ENCODE measurements at places on chromosomes 3 and 15. TPM values are rescaled to one million over a fixed set of nuclear protein-coding genes. Genes with fewer than 3 reads are reported as not detected.

CIDEC gene
- total RNA-seq: 0.31 TPM

CCR5 gene
- total RNA-seq: 0.23 TPM

ANKRD34C gene
- not detected for total RNA-seq

TMEM266 gene
- total RNA-seq: not detected

- no peaks in the 10 kb centered on the region for H3K4me1 ChIP-seq
- H3K27me3 ChIP-seq: peaks cover under 1% of the 10 kb centered on the region
- H3K36me3 ChIP-seq: no peaks in the 10 kb centered on the region
- DNase-seq: no peak
These were observed 42.1 kb upstream of the RAF1 start for GRCh38 chr3:12705981-12706380.

DNA sequence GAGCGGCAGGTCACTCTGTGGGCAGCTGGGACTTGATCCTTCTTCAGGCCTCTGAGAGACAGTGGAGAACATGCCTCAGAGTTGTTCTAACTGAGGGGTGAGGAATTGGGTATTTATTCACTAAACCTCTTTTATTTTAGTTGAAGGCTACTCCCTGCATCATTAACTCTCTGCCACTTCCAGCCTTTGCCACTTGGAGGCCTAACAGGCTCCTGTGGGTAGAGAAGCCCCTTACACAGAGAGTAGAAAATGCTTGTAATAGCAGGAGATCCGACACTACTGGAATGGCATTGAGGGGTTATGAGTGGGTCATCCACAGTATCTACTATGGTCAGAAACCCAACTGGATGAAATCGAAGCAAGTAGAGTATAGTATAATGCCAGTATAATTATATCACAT is 81.7 kb downstream of the RYR3 start:
- H3K36me3 ChIP-seq: no peaks in the 10 kb centered on the region
- peaks cover 2% of the 10 kb centered on the region for H3K27me3 ChIP-seq
- no peaks in the 10 kb centered on the region for H3K4me1 ChIP-seq
- H3K27ac ChIP-seq: no peak overlapping the region
- H3K4me3 ChIP-seq: no peak overlapping the region

DNA sequence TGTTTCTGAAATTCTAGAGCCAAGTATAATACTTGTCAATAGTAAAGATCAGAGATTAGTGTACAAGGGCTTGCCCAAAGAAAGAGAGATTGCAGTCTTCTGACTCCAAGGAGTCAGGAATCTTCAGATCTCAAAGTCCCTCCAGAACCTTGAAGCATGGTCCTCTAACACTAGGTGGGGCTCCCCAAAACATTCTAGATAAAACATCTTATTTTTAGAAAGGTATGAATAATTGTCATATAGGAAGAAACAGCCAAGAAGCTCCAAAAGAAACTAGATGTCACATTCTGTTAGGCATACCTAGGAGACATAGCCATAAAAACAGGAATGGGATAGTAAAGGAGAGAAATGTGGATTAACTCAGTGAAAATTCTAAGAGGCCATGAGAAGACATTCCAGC is 10.7 kb downstream of the MUC13 start:
- H3K4me1 ChIP-seq: no peaks in the 10 kb centered on the region
- H3K4me3 ChIP-seq: no peak overlapping the region
- no peak overlapping the region for H3K27ac ChIP-seq
- DNase-seq: no peak
- no peaks in the 10 kb centered on the region for H3K27me3 ChIP-seq

- H3K27me3 ChIP-seq: no peaks in the 10 kb centered on the region
- no peaks in the 10 kb centered on the region for H3K36me3 ChIP-seq
- no peak for DNase-seq
- H3K27ac ChIP-seq: no peak overlapping the region
- no peak overlapping the region for H3K4me3 ChIP-seq
These were observed 165.8 kb upstream of the KCNMB2 start for GRCh38 chr3:178370387-178370786.

DNA sequence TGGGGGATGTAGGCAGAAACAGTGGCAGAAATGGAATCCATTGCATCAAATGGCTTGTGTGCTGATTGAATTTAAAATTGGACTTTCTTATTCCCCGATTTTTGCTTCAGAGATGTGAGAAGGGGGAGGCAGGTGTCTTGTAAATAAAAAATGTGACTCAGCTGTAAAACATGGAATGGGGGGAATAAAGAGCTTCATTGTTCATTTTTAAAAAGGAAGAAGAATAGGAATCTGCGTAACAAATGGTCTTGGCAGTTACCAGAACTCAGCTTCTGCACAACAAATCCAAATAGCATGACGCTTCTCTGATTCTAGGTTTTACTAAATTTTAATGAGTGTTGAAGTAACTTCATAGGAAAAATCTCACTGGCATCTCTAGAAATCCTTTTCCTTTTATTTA is 323.9 kb upstream of the GBE1 start:
- no peaks in the 10 kb centered on the region for H3K36me3 ChIP-seq
- no peak for DNase-seq
- no peak overlapping the region for H3K27ac ChIP-seq
- no peak overlapping the region for H3K4me3 ChIP-seq

DNA sequence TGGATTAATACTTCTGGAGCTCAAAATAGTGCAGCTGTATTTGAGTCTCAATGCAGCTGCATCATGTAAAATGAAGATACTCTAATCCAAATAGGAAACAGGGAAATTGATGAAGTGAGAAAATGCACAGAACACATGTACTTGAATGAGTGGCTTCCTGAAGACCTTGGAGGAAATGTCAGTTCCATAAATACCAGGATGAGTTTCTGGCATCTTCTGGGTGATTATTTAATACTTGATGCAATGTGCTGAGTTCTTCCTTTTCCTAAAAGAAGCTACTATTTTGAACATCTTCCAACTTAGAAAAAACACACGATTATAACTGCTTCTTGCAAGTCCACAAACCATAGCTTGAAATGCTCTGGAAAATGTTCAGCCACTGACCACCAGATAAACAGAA is 162.8 kb downstream of the SLC9A9 start:
- H3K36me3 ChIP-seq: peaks cover 7% of the 10 kb centered on the region
- H3K27ac ChIP-seq: no peak overlapping the region
- no peaks in the 10 kb centered on the region for H3K4me1 ChIP-seq

DNA sequence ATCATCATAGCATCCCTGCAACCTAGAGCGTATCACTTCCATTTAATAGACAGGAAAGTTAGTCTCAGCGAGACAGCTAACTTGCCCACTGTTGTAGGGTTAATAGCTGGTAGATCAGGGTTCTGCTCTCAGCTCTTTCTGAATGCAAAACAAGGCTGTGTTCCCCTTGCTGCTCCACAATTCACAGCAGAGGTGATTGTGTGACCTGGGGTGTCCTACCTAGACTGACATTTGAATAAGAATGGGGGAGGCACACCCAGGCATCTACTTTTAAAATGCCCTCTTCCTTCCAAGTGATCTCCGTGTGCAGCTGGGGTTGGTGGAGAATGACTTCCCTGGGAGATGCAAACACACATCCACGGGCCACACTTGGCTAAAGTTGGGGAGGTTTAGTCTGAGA is 43.0 kb upstream of the CACNA2D3 start:
- DNase-seq: no peak
- H3K27me3 ChIP-seq: peaks cover 4% of the 10 kb centered on the region
- no peaks in the 10 kb centered on the region for H3K4me1 ChIP-seq
- H3K36me3 ChIP-seq: no peaks in the 10 kb centered on the region
- H3K27ac ChIP-seq: no peak overlapping the region
- H3K4me3 ChIP-seq: no peak overlapping the region

GRCh38 chr15:52232327-52232726 is 41.1 kb upstream of the GNB5 start:
- no peaks in the 10 kb centered on the region for H3K27me3 ChIP-seq
- DNase-seq: no peak
- no peaks in the 10 kb centered on the region for H3K36me3 ChIP-seq
- no peak overlapping the region for H3K4me3 ChIP-seq
- H3K4me1 ChIP-seq: peaks cover 70% of the 10 kb centered on the region

DNA sequence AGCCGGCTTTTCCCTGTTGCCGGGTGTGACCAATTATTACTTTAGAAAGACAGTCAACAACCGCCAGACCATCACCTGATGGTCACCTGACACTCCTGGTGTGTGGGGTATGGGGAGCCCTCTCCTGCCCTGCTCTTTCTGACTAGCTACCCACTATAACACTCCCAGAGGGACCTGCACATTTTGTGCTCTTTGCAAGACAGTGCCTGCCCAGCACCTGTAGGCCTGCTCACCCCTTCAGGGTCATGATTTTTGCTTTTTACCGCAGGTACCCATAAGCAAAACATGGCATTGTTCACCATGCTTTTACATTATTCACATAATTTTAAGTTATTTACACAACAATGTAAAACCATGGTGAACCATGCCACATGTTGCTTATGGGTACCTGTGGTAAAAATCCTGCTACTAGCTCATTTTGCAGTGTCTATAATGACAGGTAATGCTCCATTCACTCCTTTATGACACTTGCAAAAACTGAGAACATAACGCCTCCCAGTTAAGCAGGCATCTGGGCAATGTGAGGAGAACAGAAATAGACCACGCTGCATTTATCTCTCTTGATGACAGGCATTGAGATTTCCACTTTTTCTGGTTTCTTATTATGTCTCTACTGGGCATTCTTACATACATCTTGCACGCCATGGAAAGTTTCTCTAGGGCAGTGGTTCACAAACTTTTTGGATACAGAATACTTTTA is 9.9 kb downstream of the CCRL2 start:
- H3K4me1 ChIP-seq: peaks cover 3% of the 10 kb centered on the region
- DNase-seq: no peak
- H3K4me3 ChIP-seq: no peak overlapping the region
- H3K27me3 ChIP-seq: no peaks in the 10 kb centered on the region
- H3K27ac ChIP-seq: no peak overlapping the region
- no peaks in the 10 kb centered on the region for H3K36me3 ChIP-seq

GRCh38 chr3:9208605-9209152 is 40.8 kb downstream of the SRGAP3 start:
- no peak overlapping the region for H3K4me3 ChIP-seq
- DNase-seq: no peak
- no peaks in the 10 kb centered on the region for H3K36me3 ChIP-seq
- H3K27ac ChIP-seq: no peak overlapping the region
- H3K4me1 ChIP-seq: no peaks in the 10 kb centered on the region

GRCh38 chr3:29079358-29079757 is 201.5 kb upstream of the RBMS3 start:
- no peaks in the 10 kb centered on the region for H3K36me3 ChIP-seq
- no peaks in the 10 kb centered on the region for H3K4me1 ChIP-seq
- DNase-seq: no peak
- no peak overlapping the region for H3K27ac ChIP-seq

DNA sequence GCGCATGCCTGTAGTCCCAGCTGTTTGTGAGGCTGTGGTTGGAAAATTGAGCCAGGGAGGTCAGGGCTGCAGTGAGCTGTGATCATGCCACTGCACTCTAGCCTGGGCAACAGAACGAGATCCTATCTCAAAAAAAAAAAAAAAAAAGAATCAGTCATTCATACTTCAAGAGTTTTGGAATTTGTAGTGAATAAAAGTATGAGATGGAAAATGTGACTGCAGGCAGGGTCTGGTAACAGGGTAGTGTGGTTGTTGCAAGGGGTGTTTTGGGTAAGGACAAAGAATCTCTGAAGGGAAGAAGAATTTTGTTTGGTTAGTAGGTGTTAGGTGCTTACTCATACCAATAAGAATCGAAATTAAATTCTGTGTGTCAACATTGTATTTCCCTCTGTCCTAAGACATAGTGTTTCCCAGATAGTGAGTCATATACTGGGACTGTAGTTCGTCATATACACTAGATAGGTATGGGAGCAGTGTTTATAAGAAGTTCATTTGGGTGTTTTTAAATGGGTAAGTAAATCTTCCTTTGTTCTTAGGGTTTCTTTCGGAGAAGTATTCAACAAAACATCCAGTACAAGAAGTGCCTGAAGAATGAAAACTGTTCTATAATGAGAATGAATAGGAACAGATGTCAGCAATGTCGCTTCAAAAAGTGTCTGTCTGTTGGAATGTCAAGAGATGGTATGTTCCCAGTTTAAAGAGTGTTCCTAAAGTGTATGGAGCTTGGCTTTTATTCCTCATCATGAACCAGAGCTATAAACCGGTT is 14.2 kb downstream of the NR1D2 start:
- peak overlapping the region; percentile 49 for H3K27ac ChIP-seq
- H3K27me3 ChIP-seq: no peaks in the 10 kb centered on the region

DNA sequence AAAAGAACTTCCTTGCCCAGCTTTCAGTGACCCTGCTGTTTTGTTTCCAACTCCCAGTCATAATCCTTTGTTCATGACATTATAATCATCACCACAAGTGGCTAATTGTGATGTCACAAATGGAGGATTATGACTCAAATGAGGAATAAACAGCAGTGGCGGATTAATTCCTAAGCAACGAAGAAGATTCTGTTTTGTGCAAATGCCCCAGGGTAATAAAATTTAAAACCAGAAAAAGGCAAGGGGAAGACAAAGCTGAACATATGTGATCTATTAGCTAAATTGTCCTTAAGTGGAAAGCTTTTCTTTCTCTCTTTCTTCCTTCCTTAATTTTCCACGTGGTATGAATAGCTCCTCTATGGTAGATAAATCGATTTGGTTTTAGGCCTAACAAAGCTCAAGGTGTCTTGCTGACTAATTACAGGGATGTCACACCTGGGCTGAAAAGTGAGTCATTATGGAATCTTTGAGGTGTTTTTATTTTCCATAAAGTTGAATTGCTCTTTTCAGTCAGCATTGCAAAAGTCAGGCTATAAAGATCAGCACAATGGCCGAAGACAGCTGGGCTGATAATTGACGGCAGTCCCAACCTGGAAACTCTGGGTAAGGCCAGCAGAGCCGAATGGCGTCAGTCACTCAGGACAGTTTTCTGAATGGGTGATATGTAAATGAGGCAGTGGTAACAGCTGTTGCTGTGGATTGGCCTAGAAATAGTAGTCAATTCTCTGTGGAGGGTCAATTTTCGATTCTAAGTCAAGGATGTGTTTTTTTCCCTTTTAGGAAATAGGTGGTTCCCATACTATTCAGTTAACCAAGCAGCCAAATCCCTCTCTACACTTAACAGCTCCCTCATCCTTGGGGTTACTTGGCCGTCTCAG is 121.5 kb downstream of the PTPRG start:
- H3K27me3 ChIP-seq: no peaks in the 10 kb centered on the region
- H3K4me3 ChIP-seq: no peak overlapping the region
- no peaks in the 10 kb centered on the region for H3K4me1 ChIP-seq
- no peak for DNase-seq

Measured in naive thymus-derived CD8-positive, alpha-beta T cell (primary cell).